ENCODE measurements at places on chromosomes 6 and 20.
A peak's percentile ranks its signal among the peaks of the same experiment; 100 is the strongest.

DNA sequence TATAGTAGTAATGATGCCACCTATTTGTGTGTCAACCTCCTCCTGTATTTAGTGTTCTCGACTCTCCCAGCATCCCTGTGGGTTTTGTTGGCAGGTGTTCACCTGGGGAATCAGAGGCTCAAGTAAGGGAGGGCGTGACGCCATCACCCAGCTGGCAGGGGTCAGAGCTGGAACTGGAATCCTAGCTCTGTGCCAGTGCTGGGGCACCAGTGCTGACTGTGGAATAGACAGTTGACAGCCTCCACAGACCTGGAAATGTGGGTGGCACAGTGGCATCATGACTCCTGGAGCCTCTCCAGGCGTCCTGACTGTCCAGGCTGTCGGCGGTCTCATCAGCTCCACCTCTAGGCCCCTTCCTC lies 102.8 kb downstream of the SYCP2 start:
- DNase-seq: no peak

GRCh38 chr6:74357321-74357720 lies 661.3 kb downstream of the CD109 start:
- DNase-seq: peak; percentile 2

DNA sequence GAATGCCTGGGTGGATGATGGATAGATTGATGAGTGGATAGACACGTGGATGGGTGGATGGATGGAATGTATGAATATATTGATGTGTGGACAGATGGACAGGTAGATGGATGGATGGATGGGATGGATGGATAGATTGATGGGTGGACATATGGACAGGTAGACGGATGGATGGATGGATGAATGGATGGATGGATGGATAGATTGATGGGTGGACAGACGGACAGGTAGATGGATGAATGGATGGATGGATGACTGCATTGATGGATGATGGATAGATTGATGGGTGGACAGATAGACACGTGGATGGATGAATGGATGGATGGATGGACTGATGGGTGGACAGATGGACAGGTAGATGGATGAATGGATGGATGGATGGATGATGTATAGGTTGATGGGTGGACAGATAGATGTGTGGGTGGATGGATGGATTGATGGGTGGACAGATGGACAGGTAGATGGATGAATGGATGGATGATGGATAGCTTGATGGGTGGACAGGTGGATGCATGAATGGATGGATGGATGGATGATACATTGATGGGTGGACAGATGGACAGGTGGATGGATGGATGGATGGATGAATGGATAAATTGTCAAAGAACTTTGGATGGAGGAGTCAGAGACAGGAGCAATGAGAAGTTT lies 171.4 kb upstream of the AFDN start:
- no peak for DNase-seq

DNA sequence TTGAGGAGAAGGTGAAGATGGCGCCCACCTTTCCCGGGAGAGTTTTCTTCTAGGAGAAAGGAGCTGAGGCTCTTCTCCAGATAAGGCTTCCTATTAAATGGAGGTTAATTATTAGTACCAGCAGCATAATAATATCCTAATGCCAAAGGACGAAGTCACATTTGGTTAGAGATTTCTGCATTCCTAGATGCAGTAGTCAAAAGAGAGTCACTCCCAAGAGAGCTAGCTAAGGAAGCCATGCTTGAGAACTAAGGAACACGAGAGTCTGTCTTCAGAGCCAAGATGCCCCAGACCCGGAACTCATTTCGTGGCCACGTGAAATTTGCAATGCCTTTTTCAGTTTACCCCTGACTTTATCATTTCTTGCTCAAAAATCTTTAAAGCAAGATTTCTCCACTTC lies 132.7 kb downstream of the TSHZ2 start:
- DNase-seq: no peak

GRCh38 chr6:95576998-95577303 lies 384 bp upstream of the MANEA start:
- DNase-seq: no peak

DNA sequence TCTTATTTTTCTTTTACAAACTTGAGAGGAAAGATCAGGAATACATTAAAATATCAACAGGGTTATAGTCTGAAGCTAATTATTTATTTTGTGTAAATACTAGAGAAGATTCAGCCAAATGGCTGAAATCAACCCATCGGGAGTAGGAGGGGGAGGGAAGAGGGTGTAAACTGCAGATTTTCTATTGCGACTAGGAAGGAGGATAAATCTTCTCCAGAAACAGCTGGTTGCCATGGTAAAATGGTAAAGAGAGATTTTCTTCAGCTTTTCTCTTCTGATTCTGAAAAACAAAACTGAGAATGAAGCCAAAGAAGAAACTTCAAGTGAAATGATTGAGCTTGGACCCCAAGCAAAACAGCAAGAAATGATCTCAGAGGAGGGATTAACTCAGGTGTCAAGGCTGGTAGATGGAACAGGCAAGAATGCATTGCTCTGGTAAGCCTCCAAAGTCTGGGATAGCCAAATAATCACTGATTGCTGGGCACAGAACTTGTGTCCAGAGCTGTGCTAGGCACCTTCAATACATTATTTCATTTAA lies 193.5 kb upstream of the SPTLC3 start:
- DNase-seq: no peak

DNA sequence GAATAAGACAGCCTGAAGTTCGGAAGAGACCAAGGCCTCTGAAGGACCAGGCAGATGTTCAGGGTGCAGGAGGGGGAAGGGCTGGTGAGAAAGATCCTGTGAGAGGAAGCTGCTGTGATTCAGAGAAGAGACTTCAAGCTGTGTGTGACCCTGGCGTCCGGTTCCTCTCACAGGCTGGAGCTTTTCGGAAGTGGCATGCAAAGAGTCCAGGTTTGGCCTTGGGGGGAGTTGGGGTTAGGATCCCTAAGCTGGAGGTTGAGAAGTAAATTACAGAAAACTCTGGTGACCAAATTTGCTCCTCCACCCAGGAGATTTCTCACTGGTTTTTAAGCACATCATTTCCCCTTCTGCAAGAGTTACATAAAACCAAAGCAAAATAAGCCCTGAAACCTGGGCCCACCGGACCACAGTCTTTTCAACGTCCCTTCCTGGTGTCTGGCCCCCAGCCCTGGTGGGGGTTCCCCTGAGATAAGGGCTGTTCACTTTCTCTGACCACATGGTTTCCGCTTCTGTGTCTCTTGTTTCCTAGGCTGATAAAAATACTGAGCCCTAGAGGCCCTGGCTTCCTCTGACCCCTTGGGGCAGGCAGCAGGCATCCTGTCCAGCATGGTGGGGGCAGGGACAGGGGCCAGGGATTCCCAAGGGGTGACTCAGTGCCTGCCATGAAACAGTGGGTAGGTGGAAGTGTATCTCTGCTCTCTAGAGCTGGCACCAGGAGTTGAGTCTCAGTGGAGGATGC lies 12.0 kb upstream of the LTA start:
- peak; percentile 75 for DNase-seq

DNA sequence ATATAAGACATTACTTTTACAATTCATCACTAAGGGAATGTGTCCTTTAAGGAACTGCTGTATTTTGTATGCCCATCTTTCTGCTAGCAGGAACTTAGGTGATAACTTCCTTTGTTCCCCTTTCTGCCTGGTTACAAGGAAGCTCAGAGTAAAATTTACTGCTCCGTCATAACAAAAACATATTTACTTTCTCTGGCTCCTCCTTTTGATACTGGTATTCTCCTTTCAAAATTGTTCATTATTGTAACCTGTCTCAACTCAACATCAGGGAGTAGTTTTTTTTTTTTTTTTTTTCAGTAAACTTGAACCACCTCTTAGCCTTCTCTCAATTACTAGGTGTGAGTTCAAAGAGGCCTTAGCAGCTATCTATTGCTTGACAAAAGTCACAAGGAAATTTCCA lies 37.1 kb downstream of the RIPOR2 start:
- no peak for DNase-seq

GRCh38 chr6:37549154-37549553 lies 49.5 kb upstream of the CCDC167 start:
- no peak for DNase-seq

DNA sequence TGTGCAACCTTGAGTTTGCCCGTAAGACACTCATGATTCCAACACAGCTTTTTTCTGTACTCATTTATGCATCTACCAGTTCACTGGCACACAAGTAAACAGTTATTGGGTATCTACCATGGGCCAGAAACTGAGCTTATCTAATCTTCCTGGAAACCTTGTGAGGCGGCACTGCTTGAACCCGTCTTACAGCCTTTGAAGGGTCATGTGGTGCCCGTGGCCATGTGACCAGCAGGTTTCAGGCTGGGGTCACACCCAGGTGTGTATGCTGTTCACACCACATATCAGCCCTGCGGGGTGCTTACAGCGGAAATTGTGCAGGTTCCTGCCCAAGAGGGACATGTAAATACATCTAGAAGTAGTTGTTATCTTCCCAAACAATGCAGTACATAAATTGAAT lies 6.1 kb downstream of the THBD start:
- no peak for DNase-seq

DNA sequence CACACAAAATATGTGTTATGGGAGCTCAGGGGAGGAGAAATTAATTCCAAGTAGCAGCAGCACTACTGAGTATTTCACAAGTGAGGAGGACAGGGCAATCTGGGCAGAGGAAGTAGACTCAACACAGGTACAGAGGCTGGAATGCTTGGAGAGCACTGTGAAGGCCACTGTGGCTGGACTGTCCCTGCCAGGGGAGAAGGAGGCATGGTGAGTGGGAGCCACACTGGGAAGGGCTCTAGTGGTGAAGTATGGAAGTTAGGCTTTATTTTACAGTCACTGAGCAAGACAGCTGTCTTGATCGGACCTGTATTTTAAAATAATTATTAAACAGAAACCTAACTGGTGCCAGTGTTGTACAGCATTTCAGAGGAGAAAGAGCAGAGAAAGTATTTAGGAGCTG lies 28.8 kb downstream of the FAM229B start:
- DNase-seq: no peak

DNA sequence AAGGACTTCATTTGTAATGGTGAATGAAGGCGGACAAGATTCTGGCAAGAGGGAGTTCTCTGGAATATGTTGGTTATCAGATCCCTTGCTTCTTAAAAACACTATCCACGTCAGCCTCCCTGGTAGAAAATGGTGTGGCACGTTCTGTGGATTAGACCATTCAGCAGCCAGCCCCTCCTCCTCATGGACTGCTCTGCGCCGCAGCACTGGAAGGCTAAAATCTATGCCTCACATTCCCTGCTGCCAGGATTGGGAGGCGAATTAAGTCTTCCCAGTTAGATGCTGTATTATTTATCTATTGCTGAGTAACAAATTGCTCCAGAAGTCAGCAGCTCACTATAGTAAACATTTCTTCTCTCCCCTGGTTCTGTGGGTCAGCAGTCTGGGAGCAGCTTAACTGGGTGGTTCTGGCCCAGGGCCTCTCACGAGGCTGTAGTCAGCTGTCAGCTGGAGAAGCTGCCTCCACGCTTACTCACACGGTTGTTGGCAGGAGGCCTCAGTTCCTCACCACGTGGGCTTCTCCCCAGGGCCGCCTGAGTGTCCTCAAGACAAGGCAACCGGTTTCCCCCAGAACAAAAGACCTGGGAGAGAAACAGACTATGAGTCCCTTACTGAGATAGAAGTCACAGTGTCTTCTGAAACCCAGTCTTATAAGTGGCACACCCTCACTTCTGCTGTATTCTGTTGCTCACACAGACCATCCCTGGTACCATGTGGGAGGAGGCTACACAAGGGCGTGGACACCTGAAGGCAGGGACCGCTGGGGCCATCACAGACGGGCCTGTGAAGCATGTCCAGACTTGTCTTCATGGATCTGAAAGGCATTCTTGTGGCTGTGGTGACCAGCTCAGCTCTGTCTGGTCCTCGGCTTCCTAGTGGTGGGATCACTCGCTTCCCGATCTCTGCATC lies 101.0 kb downstream of the NRN1 start:
- DNase-seq: peak; percentile 92

GRCh38 chr6:155314773-155315515 lies 660 bp upstream of the TFB1M start:
- DNase-seq: no peak

- no peak for DNase-seq
These were observed 8.9 kb upstream of the UBE2V1 start for GRCh38 chr20:50121858-50122271.

GRCh38 chr6:46103441-46104115 lies 26.2 kb upstream of the ENPP4 start:
- no peak for DNase-seq

DNA sequence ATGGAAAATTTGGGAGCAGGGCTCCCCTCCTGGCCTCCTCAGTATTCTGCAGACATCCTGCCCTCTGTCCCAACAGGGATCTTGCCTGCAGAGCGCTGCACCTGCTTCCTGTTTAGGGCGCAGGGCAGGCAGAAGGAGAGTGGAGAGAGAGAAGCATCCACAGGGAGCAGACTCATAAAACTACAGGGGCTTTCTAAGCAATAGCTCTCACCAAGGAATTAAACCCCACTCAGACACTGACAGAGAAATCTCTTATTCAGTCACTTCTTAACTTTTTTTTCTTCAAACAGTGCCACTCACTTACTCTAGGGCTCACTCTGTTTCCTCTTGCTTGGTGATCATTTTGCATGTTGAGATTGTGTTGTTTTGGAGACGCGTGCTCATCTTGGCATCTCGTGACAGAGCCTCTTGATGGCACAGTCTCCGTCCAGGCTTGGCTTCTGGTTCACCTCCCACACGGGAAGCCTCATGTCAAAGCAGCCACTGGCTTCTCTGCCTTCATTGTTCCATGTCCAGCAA lies 153.1 kb upstream of the INSM1 start:
- DNase-seq: no peak
